Posterior cingulate gyrus (tissue), 11 donors: ENCODE measurements at places on chromosomes 7 and 10.

GRCh38 chr7:106466867-106467266 lies 182.1 kb upstream of the NAMPT start:
- no peak for DNase-seq

GRCh38 chr7:47786557-47787248 lies 161.6 kb downstream of the PKD1L1 start:
- DNase-seq, result no peak

- no peak for DNase-seq
These were observed 49.5 kb upstream of the DNAJC1 start for GRCh38 chr10:22053048-22053447.

- DNase-seq, result no peak
These were observed 197.4 kb upstream of the MTPN start for GRCh38 chr7:136174477-136175125.

GRCh38 chr7:12583176-12583575 lies 12.7 kb downstream of the SCIN start:
- DNase-seq, result no peak

DNA sequence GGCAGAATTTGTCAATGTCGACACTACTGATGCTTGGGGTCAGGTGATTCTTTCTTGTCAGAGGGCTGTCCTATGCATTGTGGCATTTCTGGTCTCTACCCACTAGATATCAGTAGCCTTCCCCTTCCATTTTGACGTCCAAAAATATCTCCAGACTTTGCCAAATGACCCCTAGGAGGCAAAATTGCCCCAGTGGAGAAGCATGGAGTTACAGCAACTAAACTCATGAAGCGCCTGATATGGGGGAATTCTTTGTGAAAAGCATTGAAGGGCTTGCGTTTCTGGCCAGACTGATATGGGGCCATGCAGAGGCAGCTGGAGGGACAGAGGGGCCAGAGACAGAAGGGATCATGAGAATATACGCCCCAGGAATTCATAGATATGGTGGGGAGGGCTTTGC lies 43.6 kb downstream of the ADRB1 start:
- no peak for DNase-seq

GRCh38 chr7:138645284-138645683 lies 55.9 kb downstream of the SVOPL start:
- DNase-seq, result no peak

DNA sequence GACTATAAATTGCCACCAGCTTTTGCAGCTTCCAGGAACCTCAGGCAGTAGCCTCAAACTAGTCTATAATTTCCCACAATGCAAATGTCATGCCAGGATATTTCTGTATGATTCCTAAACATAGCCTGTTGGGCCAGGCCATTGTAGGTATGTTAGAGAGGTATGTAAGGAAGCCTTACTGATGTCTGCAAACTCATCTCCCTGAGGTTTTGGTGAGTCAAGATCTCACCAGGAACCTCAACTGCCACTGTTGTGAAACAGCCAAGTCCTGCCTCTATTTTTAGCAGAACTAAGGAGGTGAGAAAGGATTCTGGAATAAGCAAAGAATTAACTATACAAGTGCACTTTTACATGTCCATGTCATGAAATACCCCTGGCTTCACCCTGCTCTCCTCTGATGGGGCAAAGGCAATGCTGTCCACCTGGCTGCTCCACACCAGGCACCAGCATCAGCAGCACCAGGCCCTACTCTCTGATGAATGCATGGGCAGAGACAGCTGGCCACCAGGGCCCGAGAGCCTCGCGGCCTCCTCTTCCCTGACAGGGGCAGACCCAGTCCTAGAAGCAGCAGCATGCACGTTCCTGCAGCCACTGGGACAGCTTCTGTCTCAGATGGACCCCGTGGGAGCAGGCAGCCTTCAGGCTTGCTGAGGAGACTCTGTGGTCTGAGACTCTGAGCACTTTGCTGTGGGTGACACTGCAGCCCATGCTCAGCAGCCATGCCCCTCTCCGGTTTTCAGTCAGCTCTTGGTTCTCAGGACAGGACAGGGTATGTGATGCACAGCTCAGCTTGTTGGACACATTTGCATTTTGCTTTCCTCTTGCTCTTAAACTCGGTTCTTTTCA lies 147.3 kb downstream of the ZMYND11 start:
- DNase-seq, result no peak

DNA sequence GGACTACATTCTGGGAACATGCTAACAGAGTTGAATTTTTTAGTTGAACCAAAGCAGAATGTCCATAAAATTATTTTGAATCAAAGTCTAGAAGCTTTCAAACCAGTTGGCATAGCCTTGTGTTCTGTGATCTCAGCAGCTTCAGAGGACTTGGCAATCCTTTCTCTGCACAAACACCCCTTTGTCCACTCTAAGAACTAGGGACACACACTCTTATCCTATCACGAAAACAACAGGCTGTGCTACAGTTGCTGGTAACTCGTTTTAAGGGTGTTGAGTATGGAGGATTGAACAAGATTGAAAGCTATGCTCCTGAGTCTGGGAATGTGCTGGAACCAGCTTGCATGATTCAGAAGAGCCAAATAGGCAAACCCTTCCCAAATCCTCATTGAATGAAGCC lies 76.4 kb upstream of the PRSS58 start:
- no peak for DNase-seq

DNA sequence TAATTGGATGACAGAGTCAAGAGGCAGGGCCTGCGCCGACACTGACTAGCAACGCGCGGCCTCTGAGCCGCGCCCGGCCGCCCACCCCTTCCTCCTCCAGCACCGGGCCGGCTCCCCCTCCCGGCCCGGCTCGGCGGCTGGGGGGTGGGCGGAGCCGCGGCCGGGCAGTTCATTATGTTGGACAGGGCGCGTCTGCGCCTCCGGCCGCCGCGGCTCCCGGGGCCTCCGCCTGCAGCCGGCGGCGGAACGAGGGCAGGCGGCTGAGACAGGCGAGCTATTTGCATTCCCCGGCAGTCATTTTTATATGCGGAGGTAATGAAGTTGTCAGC lies 106.7 kb downstream of the SNX10 start:
- no peak for DNase-seq

- no peak for DNase-seq
These were observed 21.2 kb upstream of the SLC35G1 start for GRCh38 chr10:93872375-93873158.

GRCh38 chr10:95300022-95300539 lies 9.3 kb upstream of the PDLIM1 start:
- DNase-seq, result no peak
